Fibroblast of upper back skin (primary cell): ENCODE measurements at places on chromosomes 4 and X.

GRCh38 chr4:82430964-82431745 is 765 bp downstream of the ENOPH1 start:
- peak; percentile 31 for DNase-seq

GRCh38 chr4:113744667-113745240 is 16.8 kb downstream of the CAMK2D start:
- no peak for DNase-seq

GRCh38 chr4:169657470-169658107 is 37.2 kb downstream of the CLCN3 start:
- DNase-seq: no peak

DNA sequence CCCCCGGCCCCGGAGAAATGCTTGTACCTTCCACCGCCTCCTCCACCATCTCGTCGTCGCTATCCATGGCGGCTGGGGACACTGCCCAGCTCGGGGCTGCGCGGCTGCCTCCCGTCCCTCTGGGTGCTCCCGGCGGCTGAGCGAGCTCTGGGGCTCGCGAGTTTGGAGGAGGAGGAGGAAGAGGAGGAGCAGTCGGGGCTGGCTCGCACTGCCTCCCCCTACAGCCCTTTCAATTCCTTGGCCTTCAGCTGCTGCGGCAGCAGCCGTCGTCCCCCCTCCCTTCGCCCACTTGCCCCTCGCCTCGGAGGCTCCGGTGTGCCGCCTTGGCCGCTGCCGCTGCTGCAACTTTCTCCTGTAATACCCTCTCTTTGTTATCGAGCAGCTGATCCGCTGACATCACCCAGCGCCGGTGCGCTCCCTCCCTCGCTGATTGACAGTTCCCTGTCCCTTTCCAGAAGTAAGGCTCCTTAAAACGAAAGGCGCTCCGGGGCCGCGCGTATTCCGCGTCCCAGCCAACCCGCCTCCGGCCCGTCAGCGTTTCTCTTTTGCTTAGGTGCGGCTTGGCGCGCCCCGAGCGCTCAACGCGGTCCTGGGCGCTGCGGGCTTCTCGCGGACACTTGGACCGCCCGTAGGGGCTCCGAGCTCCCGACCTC is at the start of gene SETD7:
SETD7 (minus strand) TSS at position 149 of the 653 bp plus-strand sequence; CDS start at position 67, 82 bp downstream.
- peak; percentile 81 for DNase-seq

DNA sequence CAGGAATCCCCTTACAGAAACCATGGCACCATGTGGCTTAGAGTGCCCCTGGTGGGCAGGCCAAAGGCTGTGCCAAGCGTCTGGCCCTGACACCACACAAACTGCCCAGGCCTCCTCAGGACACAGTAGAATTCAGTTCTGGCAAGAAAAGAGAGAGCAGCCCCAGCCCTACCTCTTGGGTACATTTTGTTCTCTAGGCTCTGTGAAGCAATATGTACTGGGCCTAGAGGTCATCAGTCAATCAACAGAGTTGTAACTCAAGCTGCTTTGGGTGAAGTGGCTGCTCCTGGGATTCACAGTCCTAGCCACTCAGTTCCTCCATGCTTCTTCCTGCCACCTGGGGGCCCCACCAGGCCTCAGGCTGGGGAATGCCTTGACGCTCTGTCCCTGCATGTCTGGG is 158.1 kb upstream of the MAMLD1 start:
- no peak for DNase-seq

DNA sequence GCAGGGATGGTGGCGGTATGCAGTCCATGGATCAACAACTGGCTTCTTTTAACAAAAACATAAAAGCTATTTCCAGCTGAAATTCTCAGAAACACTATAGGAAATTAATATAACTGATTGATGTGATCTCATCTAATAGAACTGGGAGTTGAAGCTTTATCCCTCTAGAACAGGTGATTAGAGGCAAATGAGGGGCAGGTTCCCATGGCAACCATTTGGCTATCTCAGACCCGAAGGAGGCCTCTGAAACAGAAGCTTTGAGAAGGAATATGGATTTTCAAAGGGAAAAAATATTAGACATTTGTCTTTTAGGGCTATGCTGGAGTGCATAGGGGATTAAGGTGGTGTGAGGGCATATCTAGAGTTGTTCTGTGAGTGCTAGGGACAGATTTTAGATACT is 50.0 kb downstream of the IGSF1 start:
- DNase-seq: no peak

DNA sequence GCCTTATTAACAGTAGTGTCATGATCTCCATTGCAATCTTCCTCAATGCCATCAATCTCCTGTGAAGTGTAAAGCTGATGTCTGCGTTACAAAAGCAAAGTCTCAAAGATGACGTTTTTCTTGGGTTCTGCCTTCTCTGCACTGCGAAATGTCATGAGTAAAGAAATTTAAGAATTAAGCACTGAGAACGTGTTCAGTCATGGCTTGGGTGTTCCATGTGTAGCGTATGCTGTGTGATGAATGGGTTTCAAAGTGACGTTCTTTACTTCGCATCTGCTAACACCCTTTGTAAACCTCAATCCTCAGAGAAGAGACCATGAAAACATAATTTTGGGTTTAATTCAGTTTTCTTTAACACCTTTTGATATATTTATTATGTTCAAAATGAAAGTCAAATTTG is 999 bp downstream of the NAP1L5 start:
- DNase-seq: no peak

GRCh38 chrX:37958525-37959211 is 47.7 kb upstream of the SYTL5 start:
- DNase-seq: peak; percentile 67

GRCh38 chr4:40314951-40315350 is 20.2 kb upstream of the CHRNA9 start:
- no peak for DNase-seq

GRCh38 chr4:18401868-18402267 is 380.3 kb upstream of the LCORL start:
- DNase-seq: no peak

GRCh38 chrX:33336783-33337182 is 125.4 kb upstream of the DMD start:
- DNase-seq: peak; percentile 24

DNA sequence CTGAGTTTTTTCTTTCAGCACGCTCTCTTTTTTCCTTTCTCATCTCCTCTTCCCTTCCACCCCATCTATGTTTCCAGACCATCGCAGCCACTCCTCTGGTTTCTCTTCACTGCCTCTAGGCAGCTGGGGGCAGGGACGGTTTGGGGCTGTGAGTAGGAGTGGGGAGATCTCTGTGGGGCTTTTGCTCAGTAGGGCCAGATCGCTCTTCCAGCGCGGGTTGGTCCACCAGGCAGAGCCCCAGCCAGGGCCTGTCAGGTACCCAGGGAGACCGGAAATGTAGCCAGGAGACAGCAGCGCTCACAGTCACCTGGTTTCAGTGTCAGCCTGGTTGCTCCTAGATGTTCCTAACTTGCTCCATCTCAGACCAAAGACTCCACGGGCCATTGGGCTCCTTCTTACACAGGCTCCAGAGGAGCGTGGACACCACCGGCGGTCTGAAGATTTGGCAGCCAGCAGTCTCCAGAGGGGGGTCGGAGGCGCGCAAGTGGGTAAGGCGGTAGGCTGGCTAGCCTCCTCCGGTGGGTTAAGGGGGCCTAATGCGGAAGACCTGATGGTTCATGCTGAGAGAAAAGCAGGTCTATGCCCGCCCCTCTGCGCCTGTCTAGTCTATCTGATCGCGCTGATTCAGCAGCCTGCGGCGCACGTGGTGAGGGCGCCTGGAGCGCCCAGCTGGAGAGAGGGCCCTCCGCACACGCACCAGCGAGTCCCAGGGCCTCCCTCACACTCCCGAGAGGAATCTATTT is 1.8 kb downstream of the FGF5 start:
- DNase-seq: peak; percentile 62

GRCh38 chr4:118586357-118586790 is 98.8 kb upstream of the METTL14 start:
- peak; percentile 13 for DNase-seq

DNA sequence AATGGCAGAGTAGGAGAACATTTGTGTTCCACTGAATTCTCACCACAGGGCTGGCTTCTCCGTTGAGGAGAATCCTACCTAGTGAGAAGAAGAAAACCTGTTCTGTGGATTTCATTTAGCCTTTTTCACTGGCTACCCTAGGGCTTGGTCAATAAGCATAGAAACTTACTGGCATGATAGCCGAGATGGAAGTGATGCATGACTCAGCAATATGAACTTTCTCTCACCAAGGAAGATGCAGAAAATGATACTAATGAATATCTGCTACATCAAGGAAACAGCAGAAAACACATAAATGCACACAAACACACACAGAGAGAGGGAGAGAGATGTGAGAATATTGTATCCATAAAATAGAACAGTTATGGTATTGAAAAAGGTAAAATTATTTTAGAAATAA is 216.3 kb downstream of the HHIP start:
- DNase-seq: no peak

DNA sequence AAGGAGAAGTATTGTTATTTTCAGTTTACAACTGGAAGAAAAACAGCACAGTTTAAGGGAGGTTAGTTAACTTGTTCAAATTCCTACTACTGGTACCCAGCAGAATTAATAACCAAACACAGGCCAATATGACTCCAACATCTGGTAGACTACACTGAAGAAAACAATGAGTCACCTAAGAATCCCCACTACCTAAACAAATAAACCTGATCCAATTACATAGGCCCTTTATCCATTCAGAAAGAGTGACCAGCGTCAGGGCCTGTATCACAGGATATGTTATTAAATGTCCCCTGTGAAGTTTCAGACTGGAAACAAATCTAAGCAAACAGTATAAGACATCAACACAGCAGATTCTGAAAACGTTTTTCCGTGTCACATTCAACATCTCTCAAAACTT is 492.5 kb upstream of the INTU start:
- DNase-seq: no peak

DNA sequence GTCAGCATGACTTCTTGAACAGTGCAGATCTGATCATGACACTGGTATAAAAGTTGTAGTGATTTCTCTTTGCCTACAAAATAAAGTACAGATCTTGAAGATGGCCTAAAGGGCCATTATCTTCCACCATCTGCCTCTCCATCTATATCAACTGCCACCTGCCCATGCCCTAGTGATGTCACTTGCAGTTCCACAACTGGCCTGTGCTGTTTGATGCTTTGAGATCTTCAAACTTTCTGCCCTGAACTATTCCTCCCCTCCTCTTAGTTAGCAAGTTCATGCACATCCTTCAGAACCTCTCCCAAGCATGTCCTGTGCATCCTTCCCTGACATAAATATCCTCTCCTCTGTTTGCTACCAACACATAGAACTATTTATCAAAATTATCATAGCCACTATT is 217.0 kb downstream of the SOWAHB start:
- DNase-seq: no peak

DNA sequence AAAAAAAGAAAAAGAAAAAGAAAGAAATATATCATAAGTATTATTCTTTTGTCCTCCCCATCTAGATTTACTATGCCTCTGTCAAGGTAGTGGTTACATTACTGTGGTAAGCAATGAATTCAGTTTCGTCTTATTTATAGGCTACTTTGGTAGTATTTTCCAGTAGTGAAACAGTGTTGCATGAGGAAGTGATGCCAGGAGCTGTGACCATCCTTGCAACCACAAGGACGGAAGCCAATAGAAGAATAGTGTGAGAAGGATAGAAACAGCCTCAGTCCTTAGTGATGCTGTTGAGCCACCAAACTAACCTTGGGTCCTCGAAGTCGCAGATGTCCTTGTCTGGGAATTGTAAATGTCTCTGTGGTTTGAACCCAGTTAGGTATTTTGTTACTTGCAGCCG is 328.5 kb downstream of the PPP3CA start:
- DNase-seq: no peak

GRCh38 chr4:9918484-9918883 is 102.8 kb downstream of the SLC2A9 start:
- DNase-seq: no peak

- DNase-seq: peak; percentile 40
Measured at GRCh38 chr4:187666697-187667494, 328.7 kb upstream of the ZFP42 start.

GRCh38 chrX:43676971-43677572 is 21.0 kb downstream of the MAOA start:
- DNase-seq: no peak

DNA sequence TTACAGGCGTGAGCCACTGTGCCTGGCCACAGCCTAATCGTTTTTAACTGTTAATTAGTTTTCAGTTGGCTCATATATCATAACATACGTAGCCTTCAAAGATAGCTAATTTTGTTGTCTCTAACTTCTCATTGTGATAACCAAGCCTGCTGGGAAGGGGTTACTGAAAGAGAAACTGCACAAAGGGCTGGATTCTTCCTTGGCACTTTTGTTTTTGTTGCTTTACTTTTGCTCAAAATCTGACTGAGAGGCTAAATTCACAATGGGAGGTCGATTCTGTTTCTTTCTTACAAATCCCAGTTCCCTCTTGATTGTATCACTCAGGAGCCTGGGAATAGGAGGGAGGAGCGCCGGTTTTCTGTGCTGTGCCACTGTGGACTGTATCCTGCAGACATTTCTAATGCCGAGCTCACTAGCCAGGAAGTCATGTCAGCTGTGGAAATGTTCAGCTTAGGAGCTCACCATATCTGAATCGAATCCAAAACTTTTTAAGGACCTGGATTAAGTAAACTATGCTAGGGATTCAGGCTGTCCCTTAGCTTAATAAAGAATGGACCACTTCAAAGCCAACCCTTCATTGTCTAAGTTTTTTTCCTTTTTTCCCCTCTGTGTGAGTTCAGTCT is 120.5 kb upstream of the FAT1 start:
- peak; percentile 73 for DNase-seq

- DNase-seq: no peak
Measured at GRCh38 chrX:24468245-24468644, 3.2 kb downstream of the PDK3 start.

- no peak for DNase-seq
Measured at GRCh38 chrX:83416273-83416672, 91.8 kb upstream of the POU3F4 start.

GRCh38 chrX:49072712-49073095 is 1.1 kb downstream of the PRAF2 start:
- DNase-seq: no peak

DNA sequence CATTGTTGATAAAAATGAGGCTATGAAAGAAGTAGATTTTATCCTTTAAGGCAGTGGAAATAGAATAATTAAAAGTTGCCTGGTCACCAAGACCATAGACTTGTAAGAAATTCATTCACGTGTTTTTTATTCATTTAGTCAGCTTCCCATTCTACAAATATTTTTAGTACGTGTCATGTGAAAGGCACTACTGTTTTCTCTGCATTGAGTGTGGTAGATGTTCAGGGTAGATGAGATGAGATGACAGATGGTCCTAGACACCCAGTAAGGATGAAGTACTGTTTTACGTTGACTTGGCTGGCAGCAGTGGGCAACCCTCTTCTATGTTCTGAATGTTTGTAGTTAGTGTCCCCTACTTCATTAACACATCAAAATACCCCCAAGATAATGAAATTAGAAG is 228.1 kb downstream of the ARHGAP24 start:
- DNase-seq: peak; percentile 63

DNA sequence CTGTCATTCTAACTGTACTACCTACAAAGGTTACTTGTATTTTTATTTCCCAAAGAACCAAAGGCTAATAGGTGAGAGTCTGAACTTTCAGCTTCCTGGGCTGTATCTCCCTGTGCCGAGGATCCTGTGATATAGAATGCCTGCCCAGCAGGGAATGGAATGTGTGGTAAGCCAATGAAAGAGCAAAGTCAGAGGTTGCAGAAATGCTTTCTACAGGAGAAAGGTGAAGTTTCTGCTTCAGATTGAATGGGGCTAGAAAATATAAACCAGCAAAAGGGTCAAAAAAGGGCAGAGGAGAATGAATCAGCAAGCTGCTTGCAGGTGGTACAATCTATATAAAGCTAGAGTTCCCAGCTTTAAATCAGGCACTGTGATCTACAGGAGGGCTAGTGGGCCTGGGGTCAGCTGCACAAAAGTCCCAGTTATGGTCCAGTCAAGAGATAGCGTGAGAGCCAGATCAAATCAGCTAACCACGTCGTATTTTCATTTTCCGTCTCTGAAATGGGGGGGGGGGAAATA is 146.1 kb downstream of the DCTD start:
- peak; percentile 15 for DNase-seq
